ENCODE measurements at places on chromosomes 6 and 20.

GRCh38 chr6:38192011-38192410, 372.5 kb downstream of the ZFAND3 start:
- DNase-seq = no peak

DNA sequence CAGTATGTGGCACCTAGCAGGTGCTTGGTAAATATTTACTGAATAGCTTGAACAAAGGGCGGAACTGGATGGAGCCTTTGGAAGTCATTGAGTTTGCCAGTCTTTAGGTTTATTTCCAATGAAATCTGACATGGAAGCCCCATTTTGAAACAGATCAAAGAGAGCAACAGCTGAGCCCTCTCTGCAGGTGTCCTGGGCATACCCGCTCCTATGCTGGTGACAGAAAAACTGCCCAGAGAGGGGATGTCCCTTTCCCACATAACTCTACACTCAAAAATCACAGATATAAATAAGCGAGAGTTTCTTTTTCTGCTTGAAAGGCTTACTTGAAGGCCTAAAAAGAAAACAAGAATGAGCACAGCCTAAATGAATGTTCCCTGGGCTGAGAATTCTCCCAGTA, 53.0 kb upstream of the RALY start:
- no peak for DNase-seq

- DNase-seq = no peak
Observed at GRCh38 chr20:20181322-20181721, 129.0 kb downstream of the CFAP61 start.

GRCh38 chr6:134619077-134619476, 301.2 kb upstream of the SGK1 start:
- no peak for DNase-seq

DNA sequence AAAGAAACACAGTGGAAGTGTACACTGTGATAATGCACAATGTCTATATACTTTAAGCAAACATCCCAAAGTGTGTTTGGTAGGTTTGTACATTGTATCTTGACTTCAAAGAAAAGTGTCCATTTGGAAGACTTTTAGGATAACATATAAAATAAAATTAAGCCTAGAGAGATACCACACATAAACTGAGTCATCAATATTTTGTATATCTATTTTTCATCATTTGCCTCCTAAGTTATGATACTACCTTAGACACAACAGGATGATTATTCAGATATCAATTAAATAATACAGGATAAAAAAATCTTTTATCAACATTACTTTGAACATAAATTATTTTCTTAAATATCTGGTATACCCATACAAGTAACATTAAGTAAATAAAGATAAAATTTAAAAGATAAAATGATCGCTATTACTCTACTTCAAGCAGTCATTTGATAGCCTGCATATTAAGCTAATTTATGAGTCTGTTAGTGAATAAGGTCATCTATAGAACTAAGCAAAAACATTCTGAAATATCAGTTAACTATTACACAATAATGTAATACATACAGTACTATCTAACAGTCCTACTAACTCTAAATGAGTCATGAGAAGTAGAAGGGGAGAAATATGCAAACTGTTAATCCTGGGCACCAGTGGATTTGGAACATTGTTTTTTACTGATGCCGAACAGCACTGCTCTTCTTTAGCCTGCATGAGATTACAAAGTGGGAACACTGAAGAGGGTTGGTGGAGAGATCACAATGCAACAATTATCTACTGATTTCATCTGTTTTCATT, 158.4 kb upstream of the SIM1 start:
- DNase-seq = no peak

GRCh38 chr6:158758451-158758860, 60.7 kb downstream of the EZR start:
- no peak for DNase-seq

- DNase-seq = no peak
Observed at GRCh38 chr6:16704401-16705045, 56.7 kb downstream of the ATXN1 start.

- DNase-seq = no peak
Observed at GRCh38 chr6:16078064-16078463, 50.8 kb upstream of the MYLIP start.

- DNase-seq = peak; percentile 64
Observed at GRCh38 chr6:38404355-38404754, 235.4 kb downstream of the BTBD9 start.

DNA sequence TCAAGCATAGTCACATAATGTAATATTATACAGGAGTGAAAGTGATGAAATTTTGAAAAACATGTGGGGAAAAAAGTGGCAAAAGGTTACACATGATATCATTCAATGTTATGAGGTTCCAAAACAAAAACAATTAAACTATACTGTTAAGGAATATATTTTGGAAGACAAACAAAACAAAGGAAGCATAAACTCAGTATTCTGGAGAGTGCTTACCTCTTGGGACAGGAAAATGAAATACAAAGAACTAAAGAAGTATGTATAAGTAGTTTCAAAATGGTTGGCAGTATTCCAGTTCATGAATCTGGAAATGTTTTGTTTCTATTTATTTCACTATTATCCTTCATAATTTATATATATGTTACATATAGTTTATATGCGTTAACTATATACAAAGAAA, 213.5 kb downstream of the MOXD1 start:
- DNase-seq = no peak

DNA sequence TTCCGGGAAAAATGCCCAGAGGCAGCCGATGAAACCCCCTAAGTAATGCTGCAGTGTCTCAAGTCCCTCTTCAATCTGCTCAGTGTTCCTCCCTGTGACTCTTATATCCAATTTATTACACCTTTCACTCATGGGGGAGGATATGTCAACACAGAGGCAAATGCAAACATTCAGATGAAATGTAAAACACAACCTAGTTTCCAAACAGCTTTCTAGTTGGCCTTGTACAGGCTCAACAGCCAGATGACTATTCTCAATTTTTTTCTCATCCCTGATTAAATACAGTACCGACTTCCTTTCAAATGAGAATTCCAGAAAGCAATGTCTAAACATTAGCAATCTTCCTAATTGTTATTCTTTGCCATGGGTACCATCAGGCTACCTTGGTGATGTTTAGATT, 65.0 kb downstream of the BLOC1S5 start:
- DNase-seq = no peak

- peak; percentile 21 for DNase-seq
Observed at GRCh38 chr20:18066421-18067333, 9.0 kb upstream of the OVOL2 start.

GRCh38 chr6:151380848-151381205, 10.5 kb downstream of the ZBTB2 start:
- DNase-seq = no peak

DNA sequence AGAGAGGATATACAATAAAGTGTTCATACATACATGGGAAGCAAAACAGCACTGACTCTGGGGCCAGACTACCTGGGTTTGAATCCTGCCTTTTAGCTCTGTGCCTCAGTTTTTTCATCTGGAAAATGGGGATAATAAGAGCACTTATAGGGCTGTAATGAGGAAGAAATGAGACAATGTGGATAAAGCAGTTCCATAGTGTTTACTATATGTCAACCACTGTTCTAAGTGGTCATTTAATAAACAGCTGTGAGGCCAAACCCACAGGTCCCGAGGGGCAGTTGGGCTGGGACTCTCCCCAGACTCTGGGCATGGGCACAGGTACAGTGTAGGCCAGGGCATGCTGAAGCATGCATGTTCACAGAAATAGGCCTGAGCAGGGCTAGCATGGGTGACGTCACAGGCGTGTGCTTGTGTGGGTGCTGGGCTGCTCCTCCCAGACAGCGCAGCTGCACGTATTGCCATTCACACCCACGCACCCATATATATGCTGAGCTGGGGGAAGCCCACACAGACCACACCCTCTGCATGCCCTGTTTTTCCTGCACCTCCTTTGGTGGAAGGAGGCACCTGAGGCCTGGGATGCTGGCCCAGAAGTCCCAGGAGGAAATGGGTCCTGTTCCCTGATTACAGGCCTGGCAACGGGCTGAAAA, 3.5 kb upstream of the PLCG1 start:
- no peak for DNase-seq

DNA sequence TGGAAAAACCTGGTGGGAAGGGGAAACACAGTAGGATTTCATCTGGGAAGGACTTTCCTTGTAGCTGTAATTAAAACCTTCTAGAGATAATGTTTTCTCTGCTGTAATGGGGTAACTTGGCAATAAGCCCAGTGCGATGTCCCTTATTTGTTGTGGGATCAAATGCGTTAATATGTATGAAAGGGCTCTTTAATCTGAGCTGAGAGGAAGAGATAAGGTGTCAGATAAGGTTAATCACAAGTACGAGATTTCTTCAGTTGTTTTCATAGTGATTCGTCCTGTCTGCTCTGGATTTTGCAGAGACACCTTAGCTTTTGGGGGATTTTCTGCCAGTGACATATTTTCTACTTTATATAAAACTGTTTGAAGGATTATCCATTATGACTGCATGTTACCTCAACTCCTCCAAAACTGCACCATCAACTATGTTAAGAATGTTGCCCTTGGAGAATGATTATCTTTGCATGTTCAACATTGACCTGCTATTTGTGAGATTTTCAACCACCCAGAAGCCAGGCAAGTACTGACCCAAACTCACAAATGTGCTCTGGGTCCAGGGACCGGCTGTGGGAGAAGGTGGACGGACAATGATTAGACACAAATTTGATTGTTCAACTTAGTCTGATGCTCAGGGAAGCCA, 21.2 kb upstream of the ELOVL5 start:
- DNase-seq = no peak

DNA sequence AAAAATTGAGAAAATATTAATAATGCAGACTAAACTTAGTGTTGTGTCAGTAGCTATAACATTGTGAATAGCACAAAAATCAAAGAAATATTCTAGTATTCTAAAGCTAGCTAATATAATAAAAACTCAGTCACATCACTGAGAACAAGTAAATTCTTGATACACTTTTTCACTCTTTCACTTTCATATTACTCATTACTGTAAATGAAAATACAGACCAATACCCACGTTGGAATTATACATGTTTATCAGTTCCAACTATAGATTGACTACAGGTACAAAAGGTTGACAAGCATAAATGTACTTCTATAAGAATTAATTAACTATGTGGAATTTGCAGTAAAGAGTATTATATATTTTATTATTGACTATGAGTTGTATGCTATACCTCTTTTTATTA, 1043.4 kb upstream of the FLRT3 start:
- DNase-seq = no peak

DNA sequence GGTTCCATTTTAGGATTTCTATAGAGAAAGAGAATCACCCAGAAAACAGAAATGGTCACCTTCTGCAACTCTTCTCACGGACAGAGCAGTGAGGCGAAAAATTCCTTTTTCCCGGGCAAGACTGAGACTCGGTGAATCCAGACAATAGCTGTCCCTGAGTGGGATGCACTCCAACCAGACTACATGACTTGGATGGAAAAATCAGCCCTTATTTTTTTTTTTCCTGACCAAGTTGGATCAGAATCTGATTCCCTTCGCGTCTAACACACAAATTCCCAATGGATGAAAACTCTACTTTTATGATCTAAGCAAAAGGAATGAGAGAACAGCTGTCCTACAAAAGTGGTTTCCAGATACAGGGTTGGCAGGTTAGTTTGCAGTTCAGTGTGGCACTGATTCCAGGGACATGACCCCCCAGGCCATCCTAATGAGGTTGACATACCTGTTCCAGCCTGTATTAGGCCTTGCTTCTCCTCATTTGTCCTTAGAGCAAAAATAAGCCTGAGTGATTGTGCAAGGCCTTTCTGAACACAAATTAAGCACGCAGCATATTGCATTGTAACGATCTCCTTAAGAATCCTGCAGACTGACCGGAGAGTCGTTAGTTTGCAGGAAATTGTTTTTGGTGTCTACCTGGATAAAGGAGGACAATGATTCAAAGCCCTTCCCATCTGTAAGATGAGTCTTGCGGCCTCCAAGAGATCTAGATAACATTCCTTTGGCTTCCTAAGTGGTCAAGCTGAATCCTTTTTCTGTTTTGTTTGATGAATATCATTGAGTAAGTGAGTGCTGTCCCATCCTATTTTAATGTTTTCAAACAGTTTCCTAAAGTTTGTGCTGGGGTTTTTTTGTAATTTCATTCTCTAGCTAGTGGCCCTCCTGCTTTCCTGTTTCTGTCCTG, 1.5 kb upstream of the NEDD9 start:
- no peak for DNase-seq

DNA sequence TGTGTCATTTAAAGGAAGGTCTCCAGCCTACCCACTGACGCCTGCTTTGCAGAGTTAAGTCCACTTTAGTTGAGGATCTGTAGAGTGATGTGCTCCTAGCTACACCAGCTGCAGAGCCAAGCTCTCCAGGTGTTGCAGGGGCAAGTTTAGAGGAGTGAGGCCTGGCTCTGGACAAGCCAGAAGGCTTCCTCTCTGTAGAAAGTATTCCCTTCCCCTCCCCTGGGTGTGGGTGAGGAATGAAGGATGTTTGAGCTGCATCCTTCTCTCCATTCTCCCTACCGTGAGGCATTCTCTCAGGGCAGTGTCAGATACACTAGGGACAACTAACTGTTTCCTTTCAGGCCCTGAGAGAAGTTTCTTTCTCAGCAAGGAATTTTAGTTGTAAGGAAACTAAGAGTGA, 66.5 kb downstream of the ELOVL5 start:
- no peak for DNase-seq

DNA sequence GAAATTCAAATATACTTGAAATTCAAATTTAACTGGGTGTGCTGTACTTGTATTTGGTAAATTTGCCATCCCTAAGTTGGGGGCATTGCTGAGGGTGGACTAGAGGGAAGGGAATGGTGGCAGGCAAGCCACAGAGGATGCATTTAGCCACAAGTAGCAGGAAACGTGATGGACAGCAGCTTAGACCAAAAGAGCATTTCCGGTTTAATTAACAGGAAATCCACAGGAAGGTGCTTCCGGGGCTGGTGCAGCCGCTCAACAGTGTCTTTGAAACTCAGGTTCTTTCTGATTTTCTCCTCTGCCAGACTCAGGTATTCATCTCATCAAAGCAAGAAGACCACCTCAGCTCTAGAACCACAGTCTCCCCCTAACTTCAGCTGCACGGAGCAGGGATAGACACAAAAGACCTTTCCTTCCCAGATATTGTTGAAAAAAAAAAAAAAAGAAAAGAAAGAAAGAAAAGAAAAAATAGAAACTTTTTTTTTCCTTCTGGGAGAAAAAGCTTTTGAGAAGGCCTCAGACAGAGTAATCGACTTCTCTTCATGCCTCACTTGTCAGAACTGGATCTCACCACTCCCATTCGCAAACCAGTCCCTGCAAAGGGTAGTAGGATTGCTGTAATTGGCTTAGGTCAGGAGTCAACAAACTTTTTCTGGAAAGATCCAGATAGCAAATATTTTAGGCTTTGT, 8.0 kb upstream of the BCAS1 start:
- no peak for DNase-seq

DNA sequence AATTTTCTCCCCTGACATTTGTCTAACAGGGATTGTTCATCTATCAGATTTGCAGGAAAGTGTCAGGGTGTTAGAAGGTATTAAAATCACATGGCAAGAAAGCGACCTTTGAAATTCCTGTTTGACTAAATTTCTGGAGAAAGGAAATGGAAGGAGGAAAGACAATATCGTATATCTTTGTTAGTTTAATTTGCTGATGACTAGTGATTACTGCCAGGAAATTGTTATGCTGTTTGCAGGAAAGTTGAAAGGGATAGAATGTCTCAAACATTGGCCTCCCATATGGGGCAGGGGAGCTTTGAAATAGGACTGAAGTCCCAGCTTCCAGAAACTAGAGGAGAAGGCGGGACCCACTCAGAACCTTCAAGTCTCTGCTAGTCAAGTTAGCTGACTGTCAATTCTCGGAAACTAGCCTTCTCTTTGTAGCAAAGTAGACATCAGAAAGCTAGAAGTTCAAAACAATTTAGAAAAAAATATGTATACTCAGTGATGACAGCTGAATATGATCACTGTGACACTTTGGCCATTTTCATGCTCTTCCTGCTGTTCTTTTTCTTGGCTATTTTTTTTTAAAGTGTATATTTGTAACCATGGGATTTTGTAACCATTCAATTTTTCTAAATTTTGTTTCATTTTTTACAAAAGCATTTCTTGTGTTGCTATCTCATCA, 53.4 kb upstream of the RALGAPA2 start:
- peak; percentile 29 for DNase-seq

All from dermis microvascular lymphatic vessel endothelial cell (primary cell).